ENCODE measurements at places on chromosomes 1 and 21. TPM values are rescaled to one million over a fixed set of nuclear protein-coding genes. Genes with fewer than 3 reads are reported as not detected.

Gene CD34
- 0.59 TPM for total RNA-seq

- DNase-seq, result no peak
Measured at GRCh38 chr1:22919341-22920025, 53.2 kb downstream of the LACTBL1 start.

- no peak for DNase-seq
Measured at GRCh38 chr1:100308777-100309176, 42.8 kb downstream of the RTCA start.

Gene NR1I3
- not detected for total RNA-seq

DNA sequence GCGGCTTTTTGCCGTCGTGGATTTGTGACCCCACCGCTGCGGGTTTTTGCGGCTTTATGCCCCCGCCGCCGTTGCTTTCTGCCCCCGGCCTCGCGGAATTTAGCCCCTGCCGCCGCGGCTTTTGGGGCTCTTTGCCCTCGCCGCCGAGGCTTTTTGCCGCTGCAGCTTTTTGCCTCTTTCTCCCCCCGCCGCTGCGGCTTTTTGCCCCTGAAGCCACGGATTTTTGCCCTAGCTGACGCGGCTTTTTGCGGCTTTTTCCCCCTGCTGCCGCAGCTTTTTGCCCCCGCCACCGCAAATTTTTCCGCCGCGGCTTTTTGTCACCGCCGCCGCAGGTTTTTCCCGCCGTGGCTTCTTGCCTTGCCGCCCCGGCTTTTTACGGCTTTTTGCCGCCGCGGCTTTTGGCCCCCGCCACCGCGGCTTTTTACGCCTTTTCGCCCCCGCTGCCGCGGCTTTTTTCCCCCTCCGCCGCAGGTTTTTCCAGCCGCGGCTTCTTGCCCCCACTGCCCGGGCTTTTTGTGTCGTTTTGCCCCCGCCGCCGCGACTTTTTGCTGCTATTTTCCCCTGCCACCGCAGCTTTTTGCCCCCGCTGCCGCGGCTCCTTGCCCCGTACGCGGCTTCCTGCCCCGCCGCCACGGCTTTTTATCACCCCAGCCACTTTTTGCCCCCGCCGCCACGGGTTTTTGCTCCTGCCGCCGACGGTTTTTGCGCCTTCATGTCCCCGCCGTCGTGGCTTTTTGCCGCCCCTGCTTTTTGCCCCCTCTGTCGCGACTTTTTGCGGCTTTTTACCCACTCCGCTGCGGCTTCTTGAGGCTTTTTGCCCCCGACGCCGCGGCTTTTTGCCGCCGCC is 3933.6 kb downstream of the SRGAP2C start:
- no peak for DNase-seq

Gene PGBD5
- total RNA-seq, result 0.98 TPM
